ENCODE measurements at places on chromosomes 2 and 18.

- DNase-seq, result no peak
Observed at GRCh38 chr2:137957033-137957432, 7.2 kb upstream of the HNMT start.

DNA sequence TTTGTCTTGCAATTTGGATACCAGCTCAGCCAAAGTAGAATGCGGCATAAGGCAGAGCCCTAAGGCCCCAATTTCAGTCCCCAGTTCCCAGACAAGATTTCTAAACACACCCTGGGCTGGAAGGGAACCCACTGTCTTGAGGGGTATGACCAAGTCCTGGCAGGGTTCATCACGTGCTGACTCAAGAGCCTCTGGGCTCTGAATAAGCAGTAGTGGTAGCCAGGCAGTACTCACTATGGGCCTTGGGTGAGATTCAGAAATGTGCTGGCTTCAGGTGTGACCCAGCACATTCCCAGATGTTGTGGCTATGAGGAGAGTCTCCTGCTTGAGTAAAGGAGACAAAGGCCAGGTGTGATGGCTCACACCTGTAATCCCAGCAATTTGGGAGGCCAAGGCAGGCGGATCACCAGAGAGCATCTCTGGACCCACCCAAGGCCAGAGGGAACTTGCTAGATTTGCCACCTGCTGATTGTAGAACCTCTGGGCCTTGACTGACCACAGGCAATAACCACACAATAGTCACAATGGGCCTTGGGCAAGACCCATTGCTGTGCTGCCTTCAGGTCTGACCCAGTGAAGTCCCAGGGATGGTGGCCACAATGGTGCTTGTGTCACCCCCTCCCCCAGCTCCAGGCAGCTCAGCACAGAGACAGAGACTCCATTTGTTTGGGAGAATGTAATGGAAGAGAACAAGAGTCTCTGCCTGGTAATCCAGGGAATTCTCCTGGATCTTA lies 74.9 kb downstream of the ATL2 start:
- DNase-seq, result no peak

GRCh38 chr2:42573256-42573655 lies 4.8 kb downstream of the MTA3 start:
- DNase-seq, result no peak

GRCh38 chr2:238864207-238865014 lies 16.5 kb downstream of the TWIST2 start:
- no peak for DNase-seq

- DNase-seq, result no peak
Observed at GRCh38 chr2:8994386-8994785, 9.1 kb downstream of the MBOAT2 start.

DNA sequence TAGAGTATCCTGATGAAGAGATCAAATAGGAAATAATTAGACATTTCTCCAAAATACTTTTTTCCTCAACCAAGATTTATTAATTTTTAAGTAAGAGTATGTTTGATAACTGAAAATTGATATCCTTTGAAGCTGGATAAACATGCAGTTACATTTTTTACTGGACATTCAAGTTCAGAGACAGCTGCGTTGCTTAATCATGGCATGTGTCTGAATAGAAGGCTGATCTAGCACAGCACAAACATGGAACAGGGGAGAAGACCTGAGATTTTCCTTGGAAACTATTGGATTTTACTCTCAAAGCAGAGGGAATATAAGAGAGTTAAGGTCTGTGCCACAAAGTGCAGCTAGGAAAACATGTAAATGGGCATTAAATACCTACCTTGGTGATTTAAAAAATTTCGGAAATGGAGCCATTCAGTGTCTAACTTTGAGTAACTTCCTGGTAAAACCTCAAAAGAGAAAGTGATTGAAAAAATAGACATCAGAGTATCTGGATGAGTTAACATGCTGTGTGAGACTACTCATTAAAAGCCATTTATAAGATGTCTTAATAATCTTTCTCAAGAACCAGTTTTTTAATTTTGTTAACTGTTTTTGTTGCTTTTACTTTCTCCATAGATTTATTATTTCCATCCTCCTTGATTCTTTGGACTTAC lies 31.8 kb downstream of the CRIM1 start:
- no peak for DNase-seq

DNA sequence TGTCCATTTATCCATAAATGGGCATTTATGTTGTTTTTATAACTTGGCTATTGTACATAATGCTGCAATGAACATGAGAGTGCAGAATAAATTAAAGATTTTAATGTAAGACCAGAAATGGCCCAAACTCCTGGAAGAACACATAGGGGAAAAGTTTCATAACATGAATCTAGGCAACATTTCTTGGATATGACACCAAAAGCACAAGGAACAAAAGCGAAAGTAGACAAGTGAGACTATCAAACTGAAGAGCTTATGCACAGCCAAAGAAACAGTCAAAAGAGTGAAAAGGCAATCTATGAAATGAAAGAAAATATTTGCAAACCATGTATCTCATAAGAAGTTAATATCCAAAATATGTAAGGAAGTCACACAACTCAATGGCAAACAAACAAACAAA lies 5.8 kb downstream of the IL36A start:
- DNase-seq, result no peak

DNA sequence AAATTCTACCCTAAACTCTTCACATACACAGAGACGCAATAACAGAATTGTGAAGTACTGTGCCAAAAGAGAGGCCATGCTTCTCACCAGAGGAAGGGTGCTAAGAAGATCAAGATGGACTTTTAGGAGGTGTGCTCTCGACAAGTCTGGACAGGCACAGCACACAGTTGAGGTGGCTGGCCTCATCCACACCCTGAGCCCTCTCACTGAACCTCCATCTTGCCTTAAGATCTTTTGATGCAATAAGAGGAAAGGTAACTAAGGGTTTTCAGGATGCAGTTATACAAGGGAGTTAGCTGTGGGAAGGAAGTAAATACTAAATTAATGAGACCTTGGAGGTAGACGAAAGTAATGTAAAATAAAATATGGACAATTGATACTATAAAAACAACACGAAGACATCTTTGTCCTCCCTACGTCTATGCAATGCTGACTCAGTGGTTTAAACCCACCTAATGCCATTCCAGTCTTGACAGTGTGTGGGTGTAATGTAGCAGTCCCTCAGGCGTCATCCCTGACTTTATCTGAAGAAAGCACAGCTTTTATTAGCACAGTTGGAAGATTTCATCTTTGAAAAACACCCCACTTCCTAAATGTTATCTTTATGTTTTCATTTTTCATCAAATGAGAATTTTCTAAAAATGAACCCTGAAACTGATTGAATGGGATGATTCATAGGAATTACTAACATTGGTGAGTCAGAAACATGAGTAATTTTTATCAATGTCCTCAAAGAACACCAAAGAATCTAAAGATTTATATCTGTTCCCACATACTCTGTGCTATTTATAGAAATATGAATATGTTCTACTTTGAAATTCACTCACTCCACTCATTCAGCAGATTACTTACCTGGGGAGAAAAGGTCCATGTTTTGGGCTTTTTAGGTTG lies 34.0 kb upstream of the MALL start:
- no peak for DNase-seq

GRCh38 chr2:65326276-65326675 lies 98.6 kb downstream of the ACTR2 start:
- no peak for DNase-seq

- DNase-seq, result no peak
Observed at GRCh38 chr2:154698721-154699574, 453 bp downstream of the KCNJ3 start.

DNA sequence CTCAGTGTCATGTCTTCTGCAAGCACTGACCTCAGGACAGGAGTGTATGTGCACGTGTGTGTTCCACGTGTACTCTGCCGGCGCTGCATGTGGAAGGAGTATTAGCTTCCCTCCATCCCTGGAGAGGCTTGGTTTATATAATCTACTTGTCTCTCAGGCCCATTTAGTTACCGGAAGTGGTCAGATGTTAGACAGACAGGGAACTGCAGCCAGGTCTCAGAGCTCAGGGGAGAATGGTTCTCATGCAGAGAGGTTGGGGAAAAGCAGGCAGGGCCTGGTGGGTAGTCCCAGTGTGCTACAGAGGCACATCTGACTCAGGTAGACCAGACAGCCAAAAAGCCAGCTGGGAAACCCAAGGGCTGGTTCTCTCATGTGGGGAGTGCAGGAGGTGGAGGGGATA lies 167.9 kb downstream of the CTIF start:
- no peak for DNase-seq

GRCh38 chr2:77939801-77940200 lies 417.6 kb upstream of the LRRTM4 start:
- no peak for DNase-seq

DNA sequence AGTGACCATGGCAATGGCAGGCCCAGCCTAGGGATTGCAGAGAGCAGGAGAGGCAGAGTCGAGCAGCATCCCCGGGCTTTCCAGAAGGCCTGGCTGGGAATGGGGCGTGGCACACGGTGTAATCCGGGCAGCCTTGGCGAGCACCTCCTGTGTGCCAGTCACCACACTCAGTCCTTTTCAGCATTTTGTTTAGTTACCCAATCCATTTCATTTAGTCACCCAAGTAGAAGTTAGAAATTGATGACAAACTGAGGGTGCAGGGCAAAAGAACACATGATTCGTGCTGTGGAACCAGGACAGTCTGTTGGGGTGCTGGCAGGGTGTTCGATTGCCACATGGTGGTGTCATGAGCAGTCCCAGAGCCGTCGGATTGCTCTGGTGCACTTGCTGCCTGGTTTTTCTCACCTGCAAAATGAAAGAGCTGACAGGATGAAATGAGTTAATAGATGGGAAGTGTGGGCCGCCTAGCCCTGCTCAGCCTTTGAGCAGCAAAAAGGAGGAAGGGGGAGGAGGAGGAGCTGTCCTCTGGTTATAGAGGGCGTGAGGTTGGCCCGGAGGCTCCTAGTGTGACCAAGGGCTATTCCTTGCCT lies 299.4 kb downstream of the AGAP1 start:
- no peak for DNase-seq

GRCh38 chr2:137960223-137960622 lies 4.0 kb upstream of the HNMT start:
- no peak for DNase-seq

DNA sequence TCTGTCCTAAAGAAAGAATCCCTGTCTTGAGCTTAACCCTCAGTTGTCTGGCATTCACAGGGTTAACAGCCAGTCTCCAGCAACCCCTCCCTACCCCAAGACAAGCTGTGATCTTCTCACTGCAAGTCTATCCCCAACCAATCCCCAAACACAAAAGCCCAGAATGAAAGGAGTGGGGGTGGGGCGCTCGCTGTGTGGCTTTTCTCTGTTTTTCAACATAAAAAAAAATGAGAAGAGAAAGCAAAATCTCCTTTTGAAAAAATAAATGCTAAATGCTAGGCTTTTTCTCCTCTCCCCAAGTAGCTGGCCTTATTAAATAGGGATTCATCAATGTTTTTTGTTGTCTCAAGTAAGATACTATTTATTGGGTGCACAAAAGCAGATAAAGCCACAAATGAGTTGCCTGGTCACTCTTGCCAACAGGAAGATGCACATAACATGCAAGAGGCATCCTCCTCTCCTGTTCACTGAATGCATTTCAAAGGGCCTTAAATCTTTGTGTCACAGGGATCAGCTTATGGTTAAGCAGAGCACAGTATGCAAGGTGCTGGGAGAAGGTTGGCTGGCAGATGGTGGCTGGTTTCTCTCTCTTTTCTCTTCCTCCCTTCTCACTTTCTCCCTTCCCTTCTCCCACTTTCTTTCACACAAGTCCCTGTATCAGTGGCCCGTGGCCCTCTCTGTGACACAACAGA lies 225.6 kb downstream of the CMPK2 start:
- DNase-seq, result no peak

GRCh38 chr2:48169141-48169592 lies 262.9 kb upstream of the FBXO11 start:
- DNase-seq, result no peak

- no peak for DNase-seq
Observed at GRCh38 chr2:42072349-42073118, 24.7 kb downstream of the PKDCC start.

- no peak for DNase-seq
Observed at GRCh38 chr18:13335903-13336302, 117.3 kb downstream of the LDLRAD4 start.

- DNase-seq, result no peak
Observed at GRCh38 chr18:30982285-30982992, 60.1 kb downstream of the DSC3 start.

DNA sequence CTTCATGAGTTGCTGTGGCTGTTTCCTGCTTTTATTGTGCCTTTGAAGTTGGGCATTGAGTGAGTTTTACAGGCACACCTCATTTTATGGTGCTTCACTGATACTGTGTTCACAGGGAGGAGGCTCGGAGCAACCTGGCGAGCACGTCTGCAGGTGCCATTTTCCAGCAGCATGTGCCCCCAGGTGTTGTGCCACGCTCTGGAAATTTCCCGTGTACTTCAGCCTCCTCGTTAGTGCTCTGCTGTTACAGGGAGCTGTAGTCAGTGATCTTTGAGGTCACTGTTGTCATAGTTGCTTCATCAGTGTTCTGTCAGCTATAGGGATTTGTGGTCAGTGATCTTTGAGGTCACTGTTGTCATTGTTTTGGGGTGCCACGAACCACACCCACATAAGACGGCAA lies 20.1 kb downstream of the CTDP1 start:
- DNase-seq, result no peak

GRCh38 chr2:64210816-64211215 lies 66.6 kb upstream of the PELI1 start:
- DNase-seq, result no peak

DNA sequence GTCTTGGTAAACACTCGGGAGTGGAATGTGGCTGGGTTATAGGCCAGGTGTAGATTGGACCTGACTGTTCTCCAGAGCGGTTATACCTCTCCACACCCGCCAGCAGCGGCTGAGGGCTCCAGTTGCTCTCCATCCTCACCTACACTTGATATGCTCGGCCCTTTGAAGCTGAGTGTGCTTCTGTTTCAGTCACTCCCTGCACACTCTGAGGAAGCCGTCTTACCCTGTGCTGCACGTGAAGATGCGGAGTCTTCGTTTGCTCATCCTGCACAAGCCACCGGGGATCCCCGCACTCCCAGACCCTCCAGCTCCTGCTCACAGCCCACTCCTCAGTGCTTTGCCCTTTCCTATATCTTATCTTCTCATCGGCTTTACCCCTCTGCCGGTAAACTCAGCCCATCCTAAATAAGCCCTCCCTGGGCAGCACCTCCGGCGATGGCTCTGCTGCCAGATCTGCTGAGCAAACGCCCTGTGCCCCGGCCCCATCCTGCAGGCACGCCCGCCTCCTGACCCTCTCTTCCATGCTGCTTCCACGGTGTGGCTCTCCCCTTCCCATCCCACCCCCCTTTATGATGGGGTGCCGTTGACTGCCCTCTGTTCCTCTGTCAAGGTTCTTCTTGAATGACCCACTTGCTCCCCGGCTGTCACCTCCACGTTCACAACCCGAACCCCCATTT lies 47.3 kb upstream of the ODC1 start:
- DNase-seq, result no peak

DNA sequence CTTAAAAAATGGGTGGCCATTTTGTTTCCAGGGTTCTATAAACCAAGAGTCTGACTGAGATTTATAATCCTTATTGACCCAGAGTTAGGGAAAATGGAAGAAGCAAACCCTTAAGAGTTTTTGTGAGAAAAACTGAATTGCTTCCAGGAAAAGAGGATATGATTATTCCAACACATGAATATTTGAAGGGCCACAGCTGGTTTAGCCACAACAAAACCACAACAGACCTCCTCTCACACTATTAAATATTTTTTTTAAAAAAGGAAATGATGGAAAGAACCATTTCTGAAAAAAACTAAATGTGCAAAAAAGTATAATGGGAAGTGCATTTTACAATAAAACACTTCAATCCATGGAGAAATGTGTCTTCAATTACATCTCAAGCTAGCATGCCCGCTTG lies 182.7 kb downstream of the ETAA1 start:
- no peak for DNase-seq

- DNase-seq, result no peak
Observed at GRCh38 chr18:44852818-44853217, 172.1 kb downstream of the SETBP1 start.
